ENCODE measurements at places on chromosomes 6 and 20.

GRCh38 chr6:22545051-22545450 lies 24.3 kb upstream of the HDGFL1 start:
- DNase-seq, result no peak
- H3K27ac ChIP-seq, result no peak overlapping the region
- no peaks in the 10 kb centered on the region for H3K27me3 ChIP-seq
- H3K4me1 ChIP-seq, result no peaks in the 10 kb centered on the region

DNA sequence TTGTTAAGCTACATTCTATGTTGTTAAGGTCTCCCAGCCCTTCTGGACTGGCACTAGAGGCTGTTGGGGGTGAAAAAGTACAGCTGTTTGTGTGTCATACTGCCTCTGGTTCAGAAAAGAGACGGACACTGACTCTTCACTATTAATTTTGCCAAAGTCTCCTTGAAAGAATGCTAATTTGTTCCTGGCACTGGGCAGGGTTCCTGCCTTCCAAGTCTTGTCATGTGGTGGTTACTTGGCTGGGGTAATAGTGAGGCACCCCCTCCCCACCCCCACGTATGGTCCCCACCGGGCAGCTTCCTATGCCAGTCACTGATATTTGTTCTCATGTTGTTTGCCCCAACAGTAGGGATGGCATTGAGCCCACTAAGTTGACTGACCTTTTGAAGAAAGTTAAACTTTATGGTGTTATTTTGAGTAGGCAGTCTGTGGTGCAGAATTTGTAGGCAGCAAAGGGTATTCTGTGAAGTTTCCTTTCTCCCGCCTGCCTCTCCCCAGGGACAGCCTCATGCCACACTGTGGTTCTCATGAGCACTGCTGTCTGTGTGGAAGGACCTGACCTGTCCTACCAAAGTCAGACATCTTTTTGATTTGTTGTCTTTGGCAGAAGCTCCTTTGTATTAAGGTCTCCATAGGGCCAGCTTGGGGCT lies 8.7 kb downstream of the CDS2 start:
- peak overlapping the region; percentile 70 for H3K27ac ChIP-seq
- H3K27me3 ChIP-seq, result no peaks in the 10 kb centered on the region
- no peak overlapping the region for H3K4me3 ChIP-seq
- no peaks in the 10 kb centered on the region for H3K4me1 ChIP-seq

GRCh38 chr6:166627875-166628801 lies 1.1 kb upstream of the RPS6KA2 start:
- H3K36me3 ChIP-seq, result no peaks in the 10 kb centered on the region
- H3K4me3 ChIP-seq, result peak overlapping the region; percentile 64
- H3K27ac ChIP-seq, result peak overlapping the region; percentile 69
- peak; percentile 80 for DNase-seq

DNA sequence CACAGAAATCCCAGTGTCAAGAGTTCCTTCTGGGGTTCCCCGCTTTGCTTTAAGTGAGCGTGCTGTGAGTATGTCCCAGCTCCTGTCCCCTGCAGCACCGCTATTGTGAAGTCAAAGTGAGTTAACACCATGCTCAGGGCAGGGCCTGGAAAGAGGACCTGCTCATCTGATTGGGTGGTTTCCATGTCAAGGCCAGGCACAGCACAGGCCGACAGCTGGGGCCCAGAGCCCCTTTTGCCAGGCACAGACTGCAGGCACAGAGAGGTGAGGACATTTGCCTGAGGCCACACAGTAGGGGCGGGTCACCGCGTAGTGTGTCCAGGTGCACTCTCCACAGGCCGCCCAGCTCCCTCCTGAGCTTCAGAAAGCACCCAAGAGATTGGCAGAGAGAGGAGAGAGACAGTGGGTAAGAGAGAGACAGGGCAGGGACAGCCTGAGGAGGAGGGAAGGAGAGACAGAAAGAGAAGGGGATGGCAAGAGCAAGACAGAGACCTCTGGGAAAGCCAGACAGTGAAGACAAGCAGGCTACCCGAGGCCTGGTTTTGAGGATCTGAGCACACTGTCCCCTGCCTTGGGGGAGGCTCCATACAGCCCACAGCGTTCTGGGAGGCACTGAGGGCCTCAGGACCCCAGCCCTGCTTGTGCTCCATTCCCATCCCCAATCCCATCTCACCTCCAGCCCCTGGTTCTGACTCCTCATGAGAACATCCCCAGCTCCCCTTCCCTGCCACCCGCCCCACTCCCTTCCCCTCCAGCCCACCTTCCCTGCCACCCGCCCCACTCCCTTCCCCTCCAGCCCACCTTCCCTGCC lies 6.5 kb upstream of the BPIFB1 start:
- H3K4me3 ChIP-seq, result no peak overlapping the region
- no peaks in the 10 kb centered on the region for H3K27me3 ChIP-seq
- H3K36me3 ChIP-seq, result no peaks in the 10 kb centered on the region
- no peak overlapping the region for H3K27ac ChIP-seq
- H3K4me1 ChIP-seq, result no peaks in the 10 kb centered on the region

DNA sequence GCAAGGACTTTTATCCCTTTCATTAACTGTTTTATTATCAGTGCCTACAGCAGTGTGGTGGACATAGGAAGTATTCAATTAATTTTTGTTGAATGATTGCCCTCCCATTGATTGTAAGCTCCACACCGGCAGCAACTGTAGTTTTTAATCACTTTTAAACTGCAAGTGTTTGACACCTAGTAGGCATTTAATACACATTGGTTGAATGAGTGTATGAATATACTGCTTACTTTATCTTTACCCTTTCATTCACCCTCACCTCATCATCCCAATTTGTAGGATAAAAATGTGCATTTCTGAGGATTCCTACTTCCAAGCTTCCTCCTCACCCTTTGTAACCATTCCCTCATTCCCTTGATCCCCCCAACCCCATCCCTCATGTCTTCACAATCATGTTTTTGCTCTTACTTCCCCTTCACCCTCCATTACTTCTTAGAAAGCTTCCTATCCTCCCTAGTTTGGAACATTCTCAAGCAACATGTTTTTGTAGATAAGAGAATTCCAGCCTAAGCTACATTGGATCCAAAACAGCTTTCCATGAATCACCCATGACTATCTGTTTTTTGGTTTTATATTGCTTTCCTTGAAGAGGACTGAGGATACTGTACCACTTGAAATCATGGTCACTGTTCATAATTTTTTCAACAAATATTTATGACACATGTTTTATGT lies 955 bp upstream of the SLC26A8 start:
- no peaks in the 10 kb centered on the region for H3K36me3 ChIP-seq
- H3K4me3 ChIP-seq, result no peak overlapping the region
- H3K4me1 ChIP-seq, result peaks cover 9% of the 10 kb centered on the region
- DNase-seq, result no peak
- H3K27me3 ChIP-seq, result no peaks in the 10 kb centered on the region
- H3K27ac ChIP-seq, result no peak overlapping the region

- DNase-seq, result no peak
- H3K4me1 ChIP-seq, result no peaks in the 10 kb centered on the region
- no peaks in the 10 kb centered on the region for H3K27me3 ChIP-seq
- peak overlapping the region; percentile 83 for H3K4me3 ChIP-seq
- H3K36me3 ChIP-seq, result peaks cover 4% of the 10 kb centered on the region
Measured at GRCh38 chr20:3209946-3210317, 634 bp downstream of the ITPA start.

DNA sequence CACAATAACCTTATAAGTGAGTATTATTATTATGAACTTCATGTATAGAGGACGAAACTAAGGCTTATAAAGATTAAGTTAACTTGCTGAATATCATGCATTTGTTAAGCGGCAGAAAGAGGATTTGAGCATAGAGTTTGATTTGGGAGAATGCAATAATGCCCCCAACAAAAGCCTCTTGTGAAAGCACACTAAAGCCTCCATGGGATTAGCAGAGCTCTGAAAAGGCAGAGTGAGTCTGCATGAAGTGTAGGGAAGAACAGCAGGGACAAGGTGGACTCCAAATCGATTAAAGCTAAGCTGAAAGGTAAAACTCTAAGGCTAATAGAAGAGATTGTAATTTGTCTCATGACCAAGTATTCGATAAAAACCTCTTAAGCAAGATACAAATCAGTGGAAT lies 100.3 kb downstream of the SH3BGRL2 start:
- H3K4me1 ChIP-seq, result no peaks in the 10 kb centered on the region
- no peak overlapping the region for H3K27ac ChIP-seq
- H3K27me3 ChIP-seq, result no peaks in the 10 kb centered on the region
- no peaks in the 10 kb centered on the region for H3K36me3 ChIP-seq
- no peak for DNase-seq
- no peak overlapping the region for H3K4me3 ChIP-seq

GRCh38 chr6:141658696-141659095 lies 474.0 kb upstream of the GJE1 start:
- DNase-seq, result no peak
- no peak overlapping the region for H3K27ac ChIP-seq
- no peaks in the 10 kb centered on the region for H3K4me1 ChIP-seq
- H3K36me3 ChIP-seq, result no peaks in the 10 kb centered on the region
- no peak overlapping the region for H3K4me3 ChIP-seq
- no peaks in the 10 kb centered on the region for H3K27me3 ChIP-seq

- H3K4me1 ChIP-seq, result no peaks in the 10 kb centered on the region
- H3K27me3 ChIP-seq, result no peaks in the 10 kb centered on the region
- H3K36me3 ChIP-seq, result no peaks in the 10 kb centered on the region
Measured at GRCh38 chr6:139701695-139702094, 327.2 kb upstream of the CITED2 start.

DNA sequence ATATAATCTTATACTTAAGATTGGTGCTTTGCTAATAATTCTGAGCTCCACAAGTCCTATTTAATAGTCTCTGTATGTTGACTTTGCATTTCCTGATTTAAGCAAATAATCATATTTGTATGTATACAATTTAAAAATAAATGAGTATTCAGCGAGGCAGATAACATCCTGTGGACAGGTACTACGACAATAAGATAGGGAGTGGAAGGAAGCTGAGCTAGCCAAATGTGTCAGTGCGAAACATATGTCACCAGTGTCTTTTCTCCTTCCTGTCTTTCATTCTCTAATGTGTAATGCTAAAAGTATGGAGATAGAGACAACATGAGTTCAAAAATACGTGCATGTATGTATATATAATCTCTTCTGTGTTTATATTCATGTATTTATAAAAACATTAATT lies 359.6 kb upstream of the KCNQ5 start:
- no peaks in the 10 kb centered on the region for H3K4me1 ChIP-seq
- no peaks in the 10 kb centered on the region for H3K27me3 ChIP-seq
- no peaks in the 10 kb centered on the region for H3K36me3 ChIP-seq
- DNase-seq, result no peak
- H3K27ac ChIP-seq, result no peak overlapping the region

- no peaks in the 10 kb centered on the region for H3K27me3 ChIP-seq
- H3K4me1 ChIP-seq, result no peaks in the 10 kb centered on the region
- H3K4me3 ChIP-seq, result no peak overlapping the region
- H3K36me3 ChIP-seq, result no peaks in the 10 kb centered on the region
- H3K27ac ChIP-seq, result no peak overlapping the region
- no peak for DNase-seq
Measured at GRCh38 chr6:106608080-106608668, 21.1 kb downstream of the RTN4IP1 start.

GRCh38 chr20:46809706-46810360 lies 84.8 kb upstream of the EYA2 start:
- no peak overlapping the region for H3K27ac ChIP-seq
- no peaks in the 10 kb centered on the region for H3K36me3 ChIP-seq
- DNase-seq, result no peak
- H3K27me3 ChIP-seq, result no peaks in the 10 kb centered on the region
- H3K4me3 ChIP-seq, result no peak overlapping the region

Data from right lobe of liver (tissue), 6 donors.